Renal cortical epithelial cell (primary cell): ENCODE measurements at places on chromosomes 1 and 21.

GRCh38 chr1:89632657-89633247 is at the start of gene LRRC8C:
LRRC8C (plus strand) TSS chr1:89633120; CDS start chr1:89686474, 53,354 bp downstream.
- DNase-seq: no peak

DNA sequence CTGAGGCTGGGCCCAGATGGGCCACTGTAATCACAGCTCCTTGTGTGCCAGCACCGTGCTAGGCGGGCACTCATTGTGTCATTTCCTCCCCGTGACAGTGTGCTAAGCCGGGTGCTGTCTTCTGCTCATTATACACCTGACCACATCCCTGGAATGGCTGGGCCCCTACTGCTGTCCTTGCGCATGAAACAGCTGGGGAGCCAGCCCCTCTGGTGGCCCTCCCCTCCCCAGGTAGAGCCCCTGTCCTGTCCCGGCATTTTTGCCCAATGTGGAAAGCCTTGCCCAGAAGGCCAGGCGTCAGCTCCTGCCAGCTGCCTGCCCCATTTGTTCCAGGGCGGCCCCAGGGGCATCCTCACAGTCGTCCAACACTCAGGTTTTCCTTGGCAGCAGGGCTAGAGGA is 107.4 kb upstream of the CASZ1 start:
- no peak for DNase-seq

- DNase-seq: no peak
Observed at GRCh38 chr1:144101397-144102045, 129.7 kb upstream of the FAM72C start.

DNA sequence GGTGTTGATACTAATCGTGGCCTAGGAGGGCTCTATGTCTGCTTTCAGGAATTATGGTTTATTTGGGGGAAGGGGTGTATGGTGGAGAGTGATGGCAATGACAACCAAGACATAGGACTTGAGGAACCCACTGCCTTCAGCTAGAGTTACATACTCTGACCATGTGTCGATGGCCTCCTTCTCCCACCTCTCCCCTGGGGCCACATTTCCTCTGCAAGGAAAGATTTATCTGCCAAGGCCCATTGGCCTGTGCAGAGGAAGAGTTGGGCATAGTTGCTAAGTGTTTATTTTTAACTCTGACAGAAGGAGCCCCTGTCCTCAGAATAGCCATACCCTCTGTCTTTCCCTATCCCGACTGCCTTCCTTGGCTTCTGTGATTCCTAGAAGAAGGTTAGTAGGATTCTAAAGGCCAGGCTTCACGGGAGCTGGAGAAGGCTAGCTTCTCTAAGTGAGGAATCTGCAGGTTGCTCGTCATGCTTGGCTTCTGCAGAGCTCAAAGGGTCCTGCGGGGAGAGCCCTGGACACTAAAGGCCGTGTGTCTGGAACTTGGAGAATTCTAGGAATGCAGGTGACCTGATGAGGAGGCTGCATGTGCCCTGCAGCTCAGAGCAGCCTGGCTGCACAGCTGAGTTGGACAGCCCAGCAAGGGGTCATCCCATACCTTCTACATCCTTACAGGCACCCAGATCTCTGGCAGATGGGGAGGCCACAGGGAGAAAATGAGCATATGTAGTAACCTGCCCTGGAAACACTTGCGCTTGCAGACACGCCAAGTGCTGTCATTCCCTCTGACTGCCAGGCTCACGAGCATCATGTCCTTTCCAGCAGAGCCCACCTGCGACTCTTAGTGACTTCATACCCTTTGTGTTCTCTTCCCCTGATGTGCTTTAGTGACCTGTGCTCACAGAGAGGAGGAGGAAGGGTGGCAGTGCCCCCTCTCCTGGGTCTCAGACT is 9.7 kb downstream of the MAPKAPK2 start:
- DNase-seq: peak; percentile 63

GRCh38 chr1:158191299-158191698 is 10.6 kb downstream of the CD1D start:
- DNase-seq: no peak

GRCh38 chr1:164958982-164959768 is 397.3 kb downstream of the LMX1A start:
- no peak for DNase-seq

DNA sequence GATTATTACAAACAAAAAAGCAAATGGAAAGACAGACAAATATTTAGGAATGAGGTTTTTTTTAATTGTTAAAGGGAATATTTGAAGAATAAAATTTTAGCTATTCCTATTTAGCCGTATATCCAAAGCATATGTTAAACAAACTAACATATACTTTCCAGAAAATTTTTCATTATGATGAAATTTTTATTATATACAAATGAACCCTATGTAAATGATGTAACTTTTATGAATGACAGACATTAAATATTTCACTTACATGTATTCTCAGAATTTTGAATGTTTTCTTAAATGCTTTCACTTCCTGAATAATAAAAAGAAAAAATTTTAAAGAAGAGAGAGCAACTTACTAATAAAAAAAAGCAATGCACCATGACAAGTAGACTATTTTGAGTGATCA is 15.8 kb downstream of the LHX9 start:
- DNase-seq: no peak

GRCh38 chr1:167599957-167600581 is 30.0 kb upstream of the RCSD1 start:
- DNase-seq: peak; percentile 73

DNA sequence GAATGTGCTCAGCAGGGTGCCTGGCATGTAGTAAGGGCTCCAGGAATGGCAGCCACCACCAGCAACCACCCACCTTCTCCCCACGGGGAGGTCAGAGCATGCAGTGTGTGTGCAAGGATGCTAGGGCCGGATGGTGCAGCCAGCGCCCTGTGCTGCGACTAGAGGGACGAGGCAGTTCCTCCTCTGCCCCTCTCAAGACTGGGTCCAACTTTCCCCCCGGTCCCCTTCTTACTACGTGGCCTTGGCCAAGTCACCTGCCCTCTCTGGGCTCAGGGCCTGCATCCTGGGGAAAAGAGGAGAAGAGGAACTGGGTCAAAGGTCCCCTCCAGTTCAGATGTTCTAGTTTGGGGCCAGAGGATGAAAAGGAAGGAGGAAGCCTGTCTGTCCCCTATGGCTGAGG is 71.6 kb upstream of the TARDBP start:
- no peak for DNase-seq

DNA sequence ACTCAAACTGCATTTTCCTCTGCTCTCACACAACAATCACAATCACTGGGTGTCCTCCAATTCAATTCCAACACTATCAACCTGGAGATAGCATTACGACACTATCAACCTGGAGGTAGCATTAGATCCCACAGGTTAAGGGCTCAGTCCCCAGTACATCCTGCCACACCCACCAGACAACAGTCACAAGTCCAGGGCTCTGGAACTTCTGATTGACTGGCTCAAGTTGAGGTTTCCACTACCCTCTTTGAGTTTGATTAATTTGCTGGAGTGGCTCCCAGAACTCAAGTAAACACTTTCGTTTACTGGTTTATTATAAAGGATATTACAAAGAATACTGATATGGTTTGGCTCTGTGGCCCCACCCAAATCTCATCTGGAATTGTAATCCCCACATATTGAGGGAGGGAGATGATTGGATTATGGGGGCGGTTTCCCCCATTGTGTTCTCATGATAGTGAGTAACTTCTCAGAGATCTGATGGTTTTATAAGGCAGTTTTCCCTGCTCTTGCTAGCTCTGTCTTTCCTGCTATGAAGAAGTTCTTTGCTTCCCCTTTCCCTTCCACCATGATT is 49.6 kb upstream of the ARHGAP29 start:
- no peak for DNase-seq

GRCh38 chr1:156643778-156644092 is 1.8 kb downstream of the BCAN start:
- DNase-seq: no peak

DNA sequence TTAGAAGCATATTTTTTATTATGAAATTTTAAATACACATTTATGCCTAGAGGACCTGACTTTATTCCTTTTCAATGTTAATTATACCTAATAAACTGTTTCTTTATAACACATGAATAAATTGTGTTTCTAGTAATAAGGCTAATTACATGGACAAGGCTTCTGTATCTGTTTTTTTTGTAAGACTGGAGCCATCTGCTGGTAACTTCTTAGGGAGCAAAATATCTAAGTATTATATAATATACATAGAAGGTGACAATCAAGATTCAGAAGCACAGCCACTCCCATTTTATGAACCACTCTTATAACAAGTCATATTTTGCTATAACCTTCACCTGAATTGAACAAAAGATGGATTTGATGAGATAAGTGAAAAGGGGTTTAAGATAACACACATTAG is 84.2 kb downstream of the LBR start:
- peak; percentile 37 for DNase-seq

- DNase-seq: peak; percentile 72
Observed at GRCh38 chr1:177077734-177078499, 86.6 kb downstream of the ASTN1 start.

GRCh38 chr1:109717729-109718128 is 5.7 kb downstream of the GSTM5 start:
- DNase-seq: no peak

- peak; percentile 9 for DNase-seq
Observed at GRCh38 chr1:225280563-225280962, 147.3 kb downstream of the LBR start.

DNA sequence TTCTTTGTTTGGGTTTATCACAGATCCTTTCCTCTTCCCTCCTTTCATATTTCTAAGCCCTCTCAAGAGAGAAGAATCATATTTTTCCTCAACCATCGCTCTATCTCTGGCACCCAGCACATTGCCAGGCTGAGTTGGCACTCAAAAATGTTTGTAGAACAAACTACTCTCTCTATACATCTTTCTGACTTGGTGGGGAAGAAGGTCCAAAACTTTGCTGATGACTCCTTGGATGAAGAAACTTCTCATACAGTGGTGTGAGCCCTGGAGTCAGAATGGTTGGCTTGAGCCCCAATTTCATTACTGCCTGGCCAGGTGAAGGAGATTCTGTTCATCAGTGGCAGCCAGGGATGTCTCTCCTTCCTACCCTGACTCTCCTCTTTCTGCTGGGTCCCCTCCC is 11.9 kb downstream of the ALX3 start:
- no peak for DNase-seq

GRCh38 chr1:1664941-1665814 is 6.4 kb upstream of the CDK11B start:
- DNase-seq: no peak

GRCh38 chr1:202462342-202463076 is 114.0 kb downstream of the PPP1R12B start:
- no peak for DNase-seq
